ENCODE measurements at places on chromosomes 11 and 22.

DNA sequence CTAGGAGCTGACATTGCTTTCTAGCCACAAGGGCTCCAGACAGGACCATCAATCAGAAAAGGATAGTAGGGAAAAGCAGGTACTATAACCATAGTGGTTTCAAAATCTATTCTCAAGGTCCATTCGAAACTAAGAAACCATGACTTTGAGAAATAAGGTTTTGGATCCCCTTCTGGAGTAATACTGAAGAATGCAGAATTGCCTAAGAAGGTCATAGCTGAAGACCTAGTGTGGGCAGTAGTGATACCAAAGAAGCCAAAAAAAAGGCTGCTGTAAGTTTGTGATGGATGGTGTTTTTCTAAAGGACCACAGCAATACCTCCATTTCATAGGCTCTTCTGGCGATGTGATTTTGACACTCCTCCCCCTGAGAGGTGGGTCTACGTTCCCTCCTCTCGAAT lies 163.1 kb downstream of the MAML2 start:
- DNase-seq = no peak

DNA sequence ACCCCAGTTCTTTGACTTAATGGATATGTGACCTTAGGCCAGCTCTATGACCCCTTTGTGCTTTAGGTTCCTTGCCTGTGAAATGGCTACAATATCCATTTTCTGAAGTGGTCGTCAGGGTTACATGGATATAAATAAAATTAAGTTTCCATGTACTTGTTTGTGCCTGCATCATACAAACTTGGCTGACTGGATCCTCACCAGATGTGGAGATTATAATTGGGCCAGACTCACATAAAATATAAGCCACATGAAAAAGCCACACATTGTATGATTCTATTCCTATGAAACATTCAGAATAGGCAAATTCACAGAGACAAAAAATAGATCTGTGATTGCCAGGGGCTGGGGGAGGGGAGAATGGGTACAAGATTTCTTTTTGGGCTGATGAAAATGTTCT lies 100.9 kb upstream of the USP47 start:
- no peak for DNase-seq

DNA sequence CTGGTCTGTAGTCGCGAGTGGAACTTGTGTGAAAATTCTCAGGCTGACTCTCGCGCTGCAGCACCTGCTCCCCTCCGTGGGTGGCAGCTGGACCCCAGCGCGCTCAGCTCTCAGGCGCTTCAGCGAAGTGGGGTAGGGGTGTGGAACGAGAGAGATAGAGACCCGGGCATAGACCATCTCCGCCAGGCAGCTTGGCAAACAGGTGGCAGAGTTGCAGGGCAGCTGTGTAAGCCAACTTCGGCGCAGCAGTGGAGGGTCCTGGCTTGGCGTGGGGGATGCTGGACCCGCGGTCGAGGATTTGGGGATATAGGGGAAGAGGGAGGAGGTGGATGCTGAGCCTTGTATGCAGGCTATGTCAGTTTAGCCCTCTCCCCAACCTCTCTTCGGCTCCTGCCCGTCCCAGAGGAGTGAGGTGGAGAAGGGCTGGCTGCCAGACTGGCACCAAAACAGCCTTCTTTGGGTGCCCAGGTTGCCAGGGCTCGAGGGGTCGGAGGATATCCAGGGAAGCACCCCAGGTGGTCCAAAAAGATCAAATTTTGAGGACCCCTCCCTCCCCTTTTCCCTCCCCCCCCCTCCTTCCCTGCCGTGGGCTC lies 746 bp upstream of the CALCB start:
- DNase-seq = no peak

GRCh38 chr11:127252321-127252720 lies 251.8 kb upstream of the KIRREL3 start:
- DNase-seq = no peak

GRCh38 chr11:81707881-81708280 lies 1025.8 kb downstream of the FAM181B start:
- DNase-seq = no peak

GRCh38 chr11:19187114-19187832 lies 14.5 kb downstream of the CSRP3 start:
- DNase-seq = no peak

DNA sequence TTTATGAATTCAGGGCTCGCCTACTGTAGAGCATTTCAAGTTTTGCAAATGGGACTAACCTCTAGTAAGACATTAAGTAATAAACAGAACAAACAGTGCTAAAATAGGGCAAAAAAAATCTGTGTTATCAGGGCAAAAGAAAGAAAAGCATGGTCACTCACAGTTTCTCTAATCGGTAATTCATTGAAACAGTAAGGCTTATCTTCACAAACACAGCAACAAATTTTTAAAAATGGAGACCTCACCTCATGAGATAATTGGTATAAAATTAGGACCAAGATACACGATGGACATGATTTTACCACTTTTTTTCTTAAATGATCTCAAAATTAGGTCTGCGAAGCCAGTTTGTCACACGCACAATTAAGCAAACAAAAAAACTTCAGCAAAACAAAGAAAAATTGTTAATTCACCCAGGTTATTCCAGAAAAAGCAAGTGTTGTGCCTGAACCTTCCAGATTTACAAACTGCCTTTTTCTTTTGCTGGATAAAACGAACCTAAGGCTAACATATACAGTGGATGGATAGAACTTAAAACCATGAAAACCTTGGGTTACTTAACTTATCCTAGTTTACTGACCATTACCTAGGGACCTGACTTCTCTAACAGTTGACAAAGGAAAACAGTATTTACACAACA lies 1.4 kb downstream of the TMEM123 start:
- DNase-seq = no peak

DNA sequence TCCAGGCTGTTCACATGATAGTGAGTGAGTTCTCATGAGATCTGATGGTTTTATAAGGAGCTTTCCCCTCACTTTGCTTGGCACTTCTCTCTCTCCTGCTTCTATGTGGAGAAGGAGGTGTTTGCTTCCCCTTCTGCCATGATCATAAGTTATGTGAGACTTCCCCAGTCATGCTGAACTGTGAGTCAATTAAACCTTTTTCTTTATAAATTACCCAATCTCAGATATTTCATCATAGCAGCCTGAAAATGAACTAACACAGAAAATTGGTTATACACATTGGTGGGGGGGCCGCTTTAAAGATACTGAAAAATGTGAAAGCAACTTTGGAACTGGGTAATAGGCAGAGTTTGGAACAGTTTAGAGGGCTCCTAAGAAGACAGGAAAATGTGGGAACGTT lies 741.1 kb upstream of the LUZP2 start:
- DNase-seq = no peak

GRCh38 chr22:35315855-35316745 lies 16.4 kb downstream of the TOM1 start:
- peak; percentile 53 for DNase-seq

GRCh38 chr22:33720166-33720878 lies 200.0 kb downstream of the LARGE1 start:
- no peak for DNase-seq

GRCh38 chr22:48265000-48265625 lies 1502.7 kb downstream of the TBC1D22A start:
- no peak for DNase-seq

DNA sequence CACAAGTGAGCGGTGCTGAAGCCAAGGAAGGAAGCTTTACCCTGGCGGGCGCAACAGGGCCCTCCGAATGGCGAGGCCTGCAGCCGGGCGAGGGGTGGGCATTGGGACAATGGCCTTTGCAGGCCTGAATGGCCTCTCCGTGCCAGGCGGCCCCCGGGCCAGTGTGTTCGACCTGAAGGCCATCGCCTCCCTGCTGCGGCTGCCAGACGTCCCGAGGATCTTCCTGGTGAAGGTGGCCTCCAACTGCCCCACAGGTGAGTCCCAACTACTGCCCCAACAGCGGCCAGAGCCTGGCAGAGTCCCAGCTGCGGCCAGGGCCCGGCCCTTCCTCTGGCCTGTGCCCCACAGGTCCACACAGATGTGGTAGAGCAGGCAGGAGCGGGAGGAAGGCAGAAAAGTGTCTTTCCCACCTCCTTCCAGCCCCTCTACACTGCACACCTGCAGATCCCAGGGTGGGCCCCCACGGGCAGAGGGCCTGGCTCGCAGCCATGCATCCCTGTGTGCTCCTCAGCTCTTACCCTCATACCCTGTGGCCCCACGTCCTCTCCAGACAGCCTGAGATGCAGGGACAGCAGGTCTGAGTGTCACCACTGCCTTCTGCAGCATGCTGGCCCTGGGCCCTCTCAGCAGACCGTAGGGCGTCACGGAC lies 11.3 kb downstream of the PHLDA2 start:
- no peak for DNase-seq

DNA sequence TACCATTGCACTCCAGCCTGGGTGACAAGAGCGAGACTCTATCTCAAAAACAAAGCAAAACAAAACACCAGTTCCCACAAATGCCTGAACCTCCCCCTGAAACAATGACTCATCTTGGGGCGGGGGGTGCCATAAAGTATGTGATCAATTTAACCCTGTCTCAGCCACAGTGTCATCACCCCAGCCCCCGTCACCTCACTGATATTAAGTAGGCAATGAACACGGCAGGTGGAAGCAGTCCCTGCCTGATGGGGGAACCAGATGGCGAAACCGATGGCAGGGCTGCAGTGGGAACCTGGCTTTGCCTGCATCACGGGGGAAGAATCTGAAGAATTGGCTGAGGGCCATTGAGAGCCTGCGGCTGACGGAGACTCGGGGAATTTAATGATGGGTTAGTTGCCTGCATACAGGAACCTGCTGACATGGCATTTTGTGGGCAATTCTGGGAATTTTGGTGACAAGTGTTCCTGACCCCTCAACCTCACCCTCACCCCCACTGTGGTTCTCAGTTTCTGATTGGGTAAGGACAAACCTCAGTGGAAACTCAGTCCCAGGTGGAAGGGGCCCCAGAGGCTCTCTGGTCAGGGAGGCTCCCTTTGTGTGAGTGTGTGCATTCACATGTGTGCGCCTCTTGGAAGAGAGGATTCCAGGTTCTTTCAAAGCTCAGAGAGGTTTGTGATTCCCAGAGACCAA lies 39.1 kb upstream of the SHISAL1 start:
- peak; percentile 85 for DNase-seq

DNA sequence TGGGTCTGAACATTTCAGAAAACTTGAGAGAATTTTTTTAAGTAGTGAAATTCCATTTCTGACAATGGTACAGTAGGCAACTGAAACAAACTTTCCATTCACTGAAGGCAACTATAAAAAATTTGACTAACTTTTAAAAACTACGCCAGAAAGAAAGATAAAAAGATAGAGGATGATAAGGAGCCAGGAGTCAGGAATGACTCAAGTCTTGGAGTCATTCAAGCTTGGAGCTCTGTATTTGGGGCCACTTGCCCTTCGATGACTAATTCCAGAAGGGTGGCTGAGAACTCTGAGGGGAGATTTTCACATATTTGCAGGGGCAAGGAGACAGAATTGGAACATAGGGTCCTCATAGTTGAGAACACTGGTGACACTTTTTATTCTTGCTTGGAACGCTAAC lies 1083.2 kb upstream of the CNTN5 start:
- DNase-seq = no peak

DNA sequence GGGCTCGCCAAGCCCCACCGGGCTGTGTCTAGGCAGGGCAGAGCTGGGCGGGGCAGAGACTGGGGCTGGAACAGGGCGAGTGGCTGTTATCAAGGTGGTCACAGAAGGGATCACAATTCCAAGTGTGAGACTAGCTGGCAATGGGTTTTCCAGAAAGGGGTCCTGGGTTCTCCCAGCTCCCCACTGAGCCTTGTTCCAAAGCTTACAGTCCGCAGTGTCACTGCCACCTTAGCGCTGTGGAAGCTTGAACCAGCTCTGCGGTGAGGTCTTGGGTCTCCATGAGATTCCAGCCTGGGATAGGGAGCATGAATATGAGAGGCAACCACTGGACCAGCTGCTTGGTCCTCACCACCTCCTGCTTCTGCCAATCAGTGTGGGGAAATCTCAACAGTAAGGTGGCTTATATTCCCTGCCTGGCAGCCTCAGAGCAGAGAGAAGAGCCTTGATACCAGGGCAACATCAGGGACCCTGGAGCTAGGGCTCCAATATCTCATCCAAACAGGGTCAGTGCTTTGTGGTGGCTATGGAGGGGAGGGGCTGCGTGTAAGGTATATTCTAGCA lies 831 bp downstream of the CD44 start:
- no peak for DNase-seq

DNA sequence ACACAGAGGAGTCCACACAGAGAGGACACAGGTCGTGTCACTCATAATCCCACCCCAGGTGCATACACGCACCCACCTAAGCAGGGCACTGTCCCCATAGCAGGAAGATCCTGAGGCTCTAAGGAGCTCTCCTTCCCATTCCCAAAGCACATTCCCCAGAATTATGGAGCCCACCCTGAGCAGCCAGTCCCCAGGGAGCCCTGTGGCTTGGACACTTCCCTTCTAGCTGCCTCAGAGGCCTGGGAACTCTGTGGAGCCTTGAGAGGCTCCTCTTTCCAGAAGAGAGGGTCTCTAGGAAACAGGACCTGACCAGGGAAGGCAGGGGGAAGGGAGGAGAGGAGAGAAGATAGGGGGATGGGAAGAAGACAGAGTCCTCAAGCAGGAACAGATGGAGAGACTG lies 29.8 kb downstream of the ARHGEF17 start:
- no peak for DNase-seq

DNA sequence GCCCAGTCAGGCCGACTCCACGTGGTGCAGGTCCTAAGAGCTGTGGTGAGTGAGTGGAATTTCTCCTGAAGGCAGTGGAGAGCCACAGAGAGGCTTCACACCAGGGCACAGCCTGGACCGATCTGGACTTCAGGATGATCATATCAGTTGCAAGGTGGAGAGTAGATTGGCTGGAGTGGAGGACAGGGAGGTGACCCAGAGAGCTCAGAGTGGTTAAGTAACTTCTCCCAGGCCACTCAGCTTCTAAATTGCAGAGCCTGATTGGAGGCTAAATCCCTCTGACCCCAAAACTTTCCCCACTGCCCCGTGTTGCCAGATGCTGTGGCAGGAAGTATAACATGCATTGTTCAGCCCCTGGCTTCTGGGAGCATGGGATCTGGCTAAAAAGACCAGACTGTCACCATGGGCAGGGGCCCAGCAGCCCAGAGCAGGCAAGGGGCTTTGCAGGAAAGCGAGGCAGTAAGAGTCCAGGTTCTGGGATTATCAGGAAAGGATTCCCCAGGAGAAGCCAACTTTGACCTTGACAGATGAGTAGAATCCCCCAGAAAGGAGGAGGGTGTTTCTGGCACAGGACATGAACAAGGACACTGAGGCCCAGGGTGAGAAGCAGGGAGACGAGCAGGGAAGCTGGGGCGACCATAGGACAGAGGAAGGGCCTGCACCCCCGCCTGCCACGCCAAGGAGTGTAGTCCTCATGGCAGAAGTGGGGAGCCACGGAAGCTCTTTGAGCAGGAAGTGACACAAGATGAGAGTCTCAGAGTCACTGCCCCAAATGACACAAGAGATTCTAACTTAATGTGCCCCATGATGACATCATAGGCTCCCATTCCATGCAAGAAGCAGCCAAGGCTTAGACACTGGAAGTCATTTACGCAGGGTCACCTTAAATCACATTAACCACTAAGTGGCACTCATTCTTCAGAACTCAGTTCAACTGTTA lies 4.8 kb downstream of the SLC35C1 start:
- no peak for DNase-seq

DNA sequence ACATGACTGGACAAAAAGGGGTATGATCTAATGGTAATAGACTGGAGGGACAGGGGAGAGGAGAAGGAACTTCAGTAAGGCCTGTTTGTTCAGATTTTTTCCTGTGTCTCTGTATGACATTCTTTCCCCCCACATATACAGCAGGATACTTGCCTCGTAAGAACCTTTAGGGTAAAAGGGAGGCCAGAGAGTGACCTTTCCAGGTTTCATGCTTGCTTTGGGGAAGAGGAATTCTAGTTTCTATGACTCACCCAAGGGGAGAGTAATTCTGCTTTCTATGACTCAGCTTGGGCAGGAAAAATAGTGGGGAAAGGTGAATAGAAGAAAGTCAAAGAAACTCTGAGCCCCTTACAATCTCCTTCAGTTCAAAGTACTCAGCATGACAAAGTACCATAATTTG lies 457.0 kb downstream of the DLG2 start:
- no peak for DNase-seq

Data from cerebellar cortex (tissue), 1 donor.